ENCODE measurements at places on chromosomes 6 and 20.

DNA sequence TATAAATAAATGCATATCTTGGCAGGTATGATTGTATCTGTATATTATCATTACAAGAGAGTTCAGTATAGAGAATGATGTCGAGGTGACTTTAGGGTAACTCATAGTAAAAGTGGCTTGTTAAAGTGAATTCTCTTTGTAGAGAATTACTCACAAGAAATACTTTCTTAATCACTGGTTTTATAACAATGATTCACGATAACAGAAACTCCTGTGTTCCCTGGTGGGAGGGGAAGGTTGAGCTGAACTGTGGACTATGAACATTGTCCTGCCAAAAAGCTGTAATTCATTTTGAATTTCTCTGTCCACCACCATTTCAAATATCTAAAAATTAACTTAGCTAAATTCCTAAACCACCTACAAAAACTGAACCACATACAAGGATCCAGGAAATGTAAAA lies 7.7 kb downstream of the TPMT start:
- no peak for DNase-seq

DNA sequence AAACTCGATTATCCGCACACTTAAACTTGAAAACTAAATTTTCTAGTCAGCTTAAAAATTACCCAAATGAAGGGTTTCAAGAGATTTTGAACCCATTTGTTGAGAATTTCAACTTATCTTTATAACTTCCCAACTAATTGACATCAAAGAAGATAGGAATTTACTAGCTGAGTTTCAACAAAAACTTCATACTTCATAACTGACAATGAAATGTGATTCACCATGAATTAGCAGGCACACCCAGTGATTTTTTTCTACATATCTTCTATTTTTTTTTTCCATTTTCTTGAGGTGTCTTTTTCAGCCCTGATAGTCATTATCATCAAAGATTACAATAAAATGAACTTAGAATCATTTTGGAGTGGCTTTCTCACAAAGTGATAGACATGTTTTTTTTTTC lies 26.7 kb downstream of the TNFAIP3 start:
- no peak for DNase-seq

GRCh38 chr6:33693186-33694105 lies 18.1 kb downstream of the UQCC2 start:
- DNase-seq = no peak

DNA sequence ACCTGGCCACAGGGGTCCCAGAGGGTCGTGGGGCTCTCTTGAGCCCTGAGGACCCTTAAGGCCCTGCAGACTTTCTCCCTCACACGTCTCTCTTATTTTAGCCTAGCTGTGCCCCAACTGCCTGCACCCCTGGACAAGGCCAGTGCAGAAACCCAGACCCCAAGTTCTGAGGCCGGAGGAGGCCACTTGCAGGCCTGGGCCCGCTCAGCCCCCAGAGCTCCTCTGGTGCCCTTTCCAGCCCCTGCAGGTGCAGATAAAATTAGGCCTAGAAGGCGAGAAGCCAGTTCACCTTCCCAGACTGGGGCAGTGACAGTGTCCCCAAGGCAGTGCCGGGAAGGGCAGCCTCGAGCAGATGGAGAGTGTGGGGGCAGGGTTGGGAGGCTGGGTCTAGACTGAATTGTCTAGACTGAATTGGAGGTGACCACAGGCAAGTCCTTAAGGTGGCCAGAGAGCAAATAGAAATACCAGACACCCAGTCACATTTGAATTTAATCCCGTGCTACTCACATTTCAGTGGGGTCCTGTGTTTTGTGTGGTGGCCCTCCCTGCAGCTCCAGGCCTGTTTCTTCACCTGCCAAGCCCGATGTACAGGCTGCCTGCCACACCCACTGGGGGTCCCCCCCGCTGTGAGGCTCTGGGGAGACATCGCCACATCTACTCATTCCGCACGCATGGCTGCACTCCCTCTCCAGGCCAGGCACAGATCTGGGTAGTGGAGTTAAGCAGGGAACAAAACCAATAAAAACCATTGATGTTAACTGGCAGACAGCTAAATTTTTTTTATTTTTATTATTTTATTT lies 8.6 kb upstream of the IP6K3 start:
- no peak for DNase-seq

DNA sequence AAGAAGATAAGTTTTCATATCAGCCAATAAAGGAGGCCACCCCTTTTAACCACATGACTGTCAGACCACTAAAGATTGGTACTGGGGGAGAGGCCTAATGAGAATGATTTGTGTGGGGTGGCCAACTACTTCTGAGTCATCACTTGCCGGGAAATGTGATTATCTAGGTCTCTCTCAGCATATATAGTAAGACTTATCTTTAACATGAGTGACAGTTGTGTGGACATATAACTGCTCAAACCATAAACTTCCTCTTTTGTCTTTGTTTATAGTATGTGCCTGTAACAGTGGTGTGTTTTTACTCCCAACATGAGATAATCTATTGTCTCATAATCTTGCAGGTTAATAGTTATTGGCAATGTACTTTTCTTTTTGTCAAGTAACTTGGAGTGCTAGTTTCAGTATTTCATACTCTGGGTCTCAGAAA lies 312.4 kb downstream of the CDKAL1 start:
- DNase-seq = no peak

DNA sequence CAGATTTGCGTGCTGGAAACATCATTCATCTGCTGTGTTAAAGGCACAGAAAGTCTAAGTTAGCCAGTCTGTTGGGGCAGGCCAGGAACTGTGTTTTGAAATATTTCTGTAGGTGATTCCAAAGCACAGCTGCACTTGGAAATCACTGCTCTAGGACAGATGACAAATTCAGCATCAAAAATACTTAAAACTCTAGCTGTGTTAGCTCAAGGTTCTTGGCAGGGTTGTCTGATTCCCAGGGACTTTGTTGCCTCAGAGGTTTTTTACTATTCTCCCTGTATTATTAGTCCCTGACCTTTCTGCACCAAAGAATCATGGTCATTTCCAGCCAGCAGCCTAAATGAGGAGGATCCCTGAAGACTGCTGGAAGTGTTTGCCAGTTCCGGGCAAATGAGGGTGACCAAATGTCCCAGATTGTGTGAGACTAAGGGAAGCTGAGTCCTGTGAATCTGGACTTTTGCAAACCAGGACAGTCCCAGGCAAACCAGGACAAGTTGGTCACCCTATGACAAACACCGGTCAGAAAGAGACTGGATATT lies 84.3 kb upstream of the TMEM30A start:
- no peak for DNase-seq

- no peak for DNase-seq
Measured at GRCh38 chr6:168201383-168201782, 118.2 kb downstream of the DACT2 start.

GRCh38 chr6:27422651-27423332 lies 34.2 kb downstream of the ZNF391 start:
- DNase-seq = no peak

GRCh38 chr6:146287691-146288369 lies 255.8 kb upstream of the RAB32 start:
- DNase-seq = no peak

- DNase-seq = no peak
Measured at GRCh38 chr20:57244627-57245214, 21.7 kb downstream of the BMP7 start.

Data from urothelium cell line (cell line).